CD4-positive, alpha-beta memory T cell (primary cell): ENCODE measurements at places on chromosomes 13 and 19. TPM values are rescaled to one million over a fixed set of nuclear protein-coding genes. Genes with fewer than 3 reads are reported as not detected.

STAP2 gene
- total RNA-seq = 0.86 TPM

COL4A2 gene
- total RNA-seq = not detected

MEF2B gene
- 3.1 TPM for total RNA-seq

RAB3D gene
- 6.0 TPM for total RNA-seq

ATP4B gene
- not detected for total RNA-seq

WDR87 gene
- not detected for total RNA-seq

CXCL17 gene
- not detected for total RNA-seq

CCDC169 gene
- not detected for total RNA-seq

IFNL4 gene
- not detected for total RNA-seq
